ENCODE measurements at places on chromosomes 1 and 21. TPM values are rescaled to one million over a fixed set of nuclear protein-coding genes. Genes with fewer than 3 reads are reported as not detected.
A peak's percentile ranks its signal among the peaks of the same experiment; 100 is the strongest.

Gene BEST4
- 1.3 TPM for total RNA-seq

- no peaks in the 10 kb centered on the region for H3K27me3 ChIP-seq
- no peaks in the 10 kb centered on the region for H3K36me3 ChIP-seq
- no peak overlapping the region for H3K27ac ChIP-seq
- H3K4me3 ChIP-seq, result peak overlapping the region; percentile 52
Measured at GRCh38 chr1:59971464-59971911, 44.9 kb upstream of the CYP2J2 start.

DNA sequence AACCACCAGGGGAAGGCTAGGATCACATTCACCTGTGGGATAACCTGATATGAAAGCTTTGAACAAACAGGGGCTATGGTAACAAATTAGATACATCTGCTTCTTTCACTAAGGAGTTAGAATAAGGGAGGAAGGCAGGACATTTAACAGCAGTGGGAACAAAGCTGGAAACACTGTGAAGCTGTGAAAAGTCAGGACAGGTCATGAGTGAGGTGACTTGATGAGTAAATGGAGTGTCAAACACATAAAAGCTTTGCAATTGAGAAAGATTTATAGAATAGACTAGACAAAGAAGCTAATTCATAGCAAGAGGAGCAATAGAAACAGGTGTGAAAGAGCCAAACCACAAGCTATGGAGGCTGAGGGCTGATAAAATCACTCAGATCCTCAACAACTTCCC, 110.0 kb downstream of the ASTN1 start:
- H3K27ac ChIP-seq, result no peak overlapping the region
- no peaks in the 10 kb centered on the region for H3K36me3 ChIP-seq
- no peak overlapping the region for H3K4me3 ChIP-seq
- no peaks in the 10 kb centered on the region for H3K4me1 ChIP-seq

GRCh38 chr1:169821500-169821899, 26.8 kb upstream of the METTL18 start:
- no peak overlapping the region for H3K4me3 ChIP-seq
- no peak for DNase-seq
- H3K36me3 ChIP-seq, result peaks cover 35% of the 10 kb centered on the region
- no peak overlapping the region for H3K27ac ChIP-seq
- no peaks in the 10 kb centered on the region for H3K27me3 ChIP-seq

GRCh38 chr21:37452227-37452626, 85.7 kb downstream of the DYRK1A start:
- H3K27me3 ChIP-seq, result no peaks in the 10 kb centered on the region
- no peaks in the 10 kb centered on the region for H3K36me3 ChIP-seq
- no peak overlapping the region for H3K4me3 ChIP-seq
- H3K4me1 ChIP-seq, result peaks cover 15% of the 10 kb centered on the region
